AG04450 (cell line): ENCODE measurements at places on chromosomes 4 and X.

DNA sequence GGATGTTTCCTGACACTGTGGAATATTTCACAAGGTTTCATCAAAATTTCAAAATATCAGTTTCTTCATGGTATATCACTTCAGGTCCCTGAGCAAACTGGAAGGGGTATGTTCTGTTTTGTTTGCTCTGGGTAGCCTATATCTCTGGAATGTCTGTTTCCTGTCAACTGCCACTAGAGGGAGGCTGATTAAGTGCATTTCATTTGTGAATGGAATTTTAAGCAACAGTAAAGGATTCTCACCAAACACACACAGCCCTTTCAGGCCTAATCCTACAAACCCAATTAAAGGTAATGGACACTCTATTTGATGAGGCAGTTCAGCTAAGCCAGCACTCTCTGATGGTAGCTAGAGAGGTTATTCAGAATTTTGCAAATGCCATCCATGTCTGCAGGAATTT, 307.1 kb downstream of the TEX13A start:
- no peak for DNase-seq

DNA sequence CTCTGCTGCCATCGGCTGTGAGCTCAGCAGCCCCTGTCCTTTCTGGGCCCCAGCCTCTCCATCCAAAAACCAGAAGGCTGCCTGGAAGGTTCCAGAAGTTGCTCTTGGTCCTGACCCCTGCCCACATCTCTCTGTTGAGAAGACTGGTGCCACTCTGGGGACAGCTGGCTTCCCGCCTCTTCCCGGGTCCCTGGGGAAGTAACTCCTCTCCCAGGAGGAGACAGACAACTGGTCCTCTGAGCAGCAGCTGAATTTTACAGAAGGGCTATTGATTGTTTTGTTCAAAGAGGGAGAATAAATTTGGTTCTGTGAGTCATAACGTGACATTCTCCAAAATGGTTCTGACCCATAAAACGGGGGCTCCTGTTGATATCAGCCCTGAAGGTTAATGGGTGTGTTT, 61.2 kb downstream of the TRMT44 start:
- DNase-seq = no peak

DNA sequence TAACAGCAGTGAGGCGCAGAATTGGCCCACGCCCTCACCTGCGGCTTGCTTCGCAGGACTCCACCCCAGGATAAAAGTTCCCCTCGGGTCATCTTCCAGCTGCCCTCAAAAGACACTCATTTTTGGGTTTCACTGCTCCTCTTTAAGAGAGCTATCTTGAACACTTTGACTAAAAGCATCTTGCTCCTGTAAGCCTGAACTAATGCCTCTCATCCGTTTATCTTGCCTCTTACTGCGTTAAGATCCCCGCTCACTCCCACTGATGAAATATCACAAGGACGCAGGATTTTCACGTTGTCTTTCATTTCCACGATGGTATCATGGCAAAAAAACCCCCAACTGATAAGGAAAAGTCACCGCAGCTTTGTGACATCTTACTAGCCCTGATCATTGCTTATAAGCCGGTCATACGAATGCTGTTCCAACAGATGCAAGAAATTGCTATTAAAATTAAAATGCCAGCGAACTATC, 591 bp upstream of the ACSL4 start:
- DNase-seq = no peak

GRCh38 chrX:114787061-114787460, 203.2 kb downstream of the HTR2C start:
- DNase-seq = no peak

- DNase-seq = peak; percentile 38
These were observed 141.4 kb downstream of the PTTG2 start for GRCh38 chr4:38101563-38101962.

DNA sequence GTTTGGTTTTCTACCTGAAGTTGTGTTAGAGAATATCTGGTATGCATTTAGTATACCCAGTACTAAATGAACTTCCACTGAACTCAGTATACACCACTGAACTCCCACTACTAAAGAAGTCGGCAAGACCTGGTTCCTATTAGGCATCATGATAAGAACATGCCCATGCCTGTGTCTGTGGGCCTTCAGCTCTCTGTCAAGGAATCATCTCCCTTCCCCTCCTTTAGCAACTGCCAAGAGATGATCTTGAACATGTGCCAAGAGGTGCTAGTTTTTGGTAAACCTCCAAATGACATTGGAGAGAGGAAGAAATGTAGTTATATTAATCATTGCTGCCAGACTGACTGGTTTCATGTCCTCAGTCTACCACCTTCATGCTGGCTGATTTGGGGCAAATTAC, 113.2 kb downstream of the ATP10D start:
- no peak for DNase-seq

GRCh38 chr4:155907556-155907955, 4.1 kb downstream of the TDO2 start:
- no peak for DNase-seq

- DNase-seq = no peak
These were observed 879 bp downstream of the SH2D1A start for GRCh38 chrX:124347242-124347641.

- no peak for DNase-seq
These were observed 28.8 kb downstream of the ATP8A1 start for GRCh38 chr4:42627885-42628646.

- DNase-seq = no peak
These were observed 40.5 kb downstream of the TMEM131L start for GRCh38 chr4:153506341-153507309.

DNA sequence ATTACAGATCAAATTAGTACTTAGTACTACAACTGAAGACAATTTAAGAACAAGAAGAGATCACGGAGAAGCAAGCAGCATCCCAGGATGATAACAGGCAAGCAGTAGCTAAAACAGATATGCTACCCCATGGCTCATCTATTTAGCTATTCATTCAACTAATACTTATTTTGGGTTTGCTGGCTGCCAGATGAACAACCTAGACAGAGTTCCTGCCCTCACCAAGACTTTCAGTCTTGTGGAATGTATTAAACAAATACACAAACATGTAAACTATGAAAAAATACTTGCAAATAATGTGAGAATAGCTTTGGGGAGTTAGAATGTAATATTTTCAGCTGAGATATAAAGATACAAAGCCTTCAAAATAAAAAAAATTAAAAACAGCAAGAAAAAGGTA, 2.4 kb upstream of the CORIN start:
- no peak for DNase-seq

DNA sequence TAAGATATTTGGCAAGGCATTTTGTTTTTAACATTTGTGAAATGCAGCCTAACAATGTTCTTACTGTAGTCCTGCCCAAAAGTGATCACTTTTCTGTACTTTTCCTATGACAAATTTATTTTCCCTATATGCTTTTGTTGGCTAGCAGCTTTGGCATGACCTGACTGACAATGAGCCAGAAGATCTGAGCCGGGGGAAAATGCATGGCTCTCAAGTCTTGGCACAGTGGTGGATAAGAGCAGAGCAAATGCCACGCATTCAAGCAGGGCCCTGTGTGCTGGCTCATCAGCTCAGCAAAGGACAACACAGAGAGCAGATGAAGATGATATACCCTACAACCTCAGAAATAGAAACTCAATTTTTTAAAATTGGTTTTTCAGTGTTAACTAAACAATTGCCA, 187.3 kb downstream of the ANAPC10 start:
- DNase-seq = no peak

DNA sequence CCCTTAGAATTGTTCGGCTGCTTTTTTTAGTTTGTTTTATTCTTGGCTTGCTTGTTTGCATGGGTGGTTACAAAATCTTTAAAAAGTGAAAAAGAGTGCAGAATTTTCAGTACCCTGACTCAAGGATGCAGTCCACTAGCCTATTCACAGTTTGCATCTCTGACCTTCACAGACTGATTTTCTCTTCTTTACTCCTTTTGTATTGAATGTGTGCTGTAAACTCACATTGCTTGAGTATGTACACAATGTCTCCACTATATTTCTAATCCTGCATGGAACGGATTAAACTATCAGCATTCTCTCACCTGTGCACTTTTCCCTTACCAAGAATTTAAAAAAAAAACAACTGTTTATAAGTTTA, 22.2 kb upstream of the GPM6A start:
- DNase-seq = no peak

DNA sequence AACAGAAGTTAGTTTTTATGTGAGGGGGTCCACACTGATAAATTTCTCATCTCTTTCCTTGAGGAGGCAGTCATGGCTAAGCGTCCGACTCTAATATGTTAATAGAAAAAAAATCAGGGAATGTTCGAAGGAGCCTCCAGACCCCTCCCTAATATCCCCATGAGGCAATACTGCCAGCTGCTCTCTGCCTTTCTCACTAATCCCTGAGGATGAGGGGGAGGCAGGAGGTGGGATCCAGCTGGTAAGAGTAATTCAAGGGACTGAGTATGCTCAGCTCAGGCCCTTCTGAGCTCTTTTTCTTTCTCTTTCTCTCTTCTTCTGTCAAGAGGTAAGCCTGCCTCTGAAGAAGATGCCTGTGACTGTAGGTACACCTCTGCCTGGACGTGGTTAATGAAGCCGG, 51.7 kb downstream of the PIR start:
- DNase-seq = no peak

GRCh38 chrX:7286168-7286837, 138.3 kb upstream of the PUDP start:
- DNase-seq = no peak

GRCh38 chrX:1463581-1463980, 10.9 kb upstream of the ASMTL start:
- DNase-seq = no peak

DNA sequence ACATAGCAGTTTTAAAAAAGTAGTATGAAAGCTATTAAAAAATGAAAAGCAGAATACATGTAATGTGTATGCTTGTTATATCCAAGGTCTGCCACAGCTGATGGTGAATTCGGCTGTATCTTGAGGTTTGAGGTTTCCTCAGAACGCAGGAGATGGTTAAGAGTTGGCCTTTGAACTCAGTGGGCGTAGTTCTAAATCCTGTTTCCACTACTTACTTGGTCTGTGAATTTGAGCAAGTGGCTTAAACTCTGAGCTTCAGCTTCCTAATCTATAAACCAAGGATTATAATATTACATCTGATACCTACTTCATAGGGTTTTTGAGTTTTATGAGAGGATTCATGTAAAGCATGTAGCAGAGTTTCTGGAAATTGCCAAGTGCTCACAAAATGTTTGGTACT, 125.2 kb downstream of the STIM2 start:
- DNase-seq = no peak

- DNase-seq = peak; percentile 50
These were observed 88.2 kb upstream of the TNIP3 start for GRCh38 chr4:121252224-121252806.

DNA sequence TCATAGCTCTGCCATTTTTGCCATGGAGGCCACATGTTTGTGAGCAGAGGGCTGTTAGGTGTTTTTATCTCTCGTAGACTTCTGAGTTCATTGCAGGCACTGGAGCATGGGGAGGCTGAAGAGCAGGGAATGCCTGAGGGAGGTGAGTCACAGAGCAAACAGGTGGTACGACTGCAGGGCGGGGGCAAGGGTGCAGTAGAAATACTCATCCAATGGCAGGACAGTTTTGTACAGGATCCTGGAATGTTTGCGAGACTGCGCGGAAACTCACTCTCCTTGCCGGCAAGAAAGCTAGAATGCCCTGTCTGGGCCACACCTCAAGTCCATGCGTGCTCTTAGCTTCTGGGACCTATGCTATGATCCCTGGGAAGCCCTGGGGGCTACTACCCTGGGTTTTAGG, 20.0 kb upstream of the VCX2 start:
- DNase-seq = no peak

- DNase-seq = no peak
These were observed 67.4 kb downstream of the LARP7 start for GRCh38 chr4:112704322-112704721.

- no peak for DNase-seq
These were observed 62.3 kb downstream of the LNX1 start for GRCh38 chr4:53529025-53529424.

DNA sequence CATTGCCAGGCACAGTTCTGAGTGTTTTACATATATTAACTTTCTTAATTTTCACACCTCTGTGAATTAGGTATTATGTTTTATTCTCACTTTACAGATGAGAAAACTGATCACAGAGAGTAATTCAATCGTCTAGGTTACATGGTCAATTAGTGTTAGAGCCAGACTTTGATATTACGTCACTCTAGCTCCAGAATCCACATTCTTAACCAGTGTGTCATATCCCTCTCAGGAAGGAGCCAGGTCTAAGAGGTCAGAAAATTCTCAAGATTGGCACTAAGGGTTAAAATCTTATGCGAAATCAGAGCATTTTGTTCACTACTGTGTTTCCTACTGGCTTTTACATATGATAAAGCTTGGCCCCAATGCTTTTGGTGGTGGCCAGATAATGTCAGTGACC, 7.4 kb downstream of the DMP1 start:
- DNase-seq = no peak

DNA sequence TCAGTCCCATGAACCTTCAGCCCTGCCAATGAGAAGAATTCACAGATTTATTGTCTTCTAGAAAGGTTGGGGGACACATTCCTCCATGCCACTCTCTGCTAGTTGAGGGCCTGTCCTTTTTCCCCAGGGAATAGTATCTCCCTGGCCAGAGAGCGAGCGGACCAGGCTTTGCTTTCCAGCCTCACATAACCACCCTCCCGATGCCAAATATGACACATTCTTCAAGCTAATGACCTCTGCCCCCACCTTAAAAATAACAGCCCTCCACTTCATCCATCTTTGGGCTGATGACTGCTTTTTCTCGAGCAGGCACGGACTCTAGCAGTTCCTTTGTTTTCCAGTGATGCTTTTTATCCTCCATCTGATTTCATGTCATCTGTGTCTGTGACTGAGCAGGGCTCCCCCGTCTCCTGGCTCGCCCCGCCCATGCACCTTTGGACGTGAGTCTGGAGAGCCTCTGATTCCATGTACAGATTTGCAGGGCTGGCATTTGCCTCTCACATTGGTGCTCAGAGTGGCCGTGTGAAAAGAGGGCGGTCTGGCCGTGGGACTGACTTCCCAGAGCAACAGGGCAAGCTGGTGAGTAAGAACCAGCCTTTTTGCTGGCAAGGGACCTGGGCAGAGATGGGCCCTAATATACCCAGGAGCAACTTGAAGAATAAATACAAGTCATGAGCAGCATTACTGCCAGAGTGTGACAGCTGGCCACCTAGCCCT, 279.8 kb downstream of the BCOR start:
- DNase-seq = no peak

DNA sequence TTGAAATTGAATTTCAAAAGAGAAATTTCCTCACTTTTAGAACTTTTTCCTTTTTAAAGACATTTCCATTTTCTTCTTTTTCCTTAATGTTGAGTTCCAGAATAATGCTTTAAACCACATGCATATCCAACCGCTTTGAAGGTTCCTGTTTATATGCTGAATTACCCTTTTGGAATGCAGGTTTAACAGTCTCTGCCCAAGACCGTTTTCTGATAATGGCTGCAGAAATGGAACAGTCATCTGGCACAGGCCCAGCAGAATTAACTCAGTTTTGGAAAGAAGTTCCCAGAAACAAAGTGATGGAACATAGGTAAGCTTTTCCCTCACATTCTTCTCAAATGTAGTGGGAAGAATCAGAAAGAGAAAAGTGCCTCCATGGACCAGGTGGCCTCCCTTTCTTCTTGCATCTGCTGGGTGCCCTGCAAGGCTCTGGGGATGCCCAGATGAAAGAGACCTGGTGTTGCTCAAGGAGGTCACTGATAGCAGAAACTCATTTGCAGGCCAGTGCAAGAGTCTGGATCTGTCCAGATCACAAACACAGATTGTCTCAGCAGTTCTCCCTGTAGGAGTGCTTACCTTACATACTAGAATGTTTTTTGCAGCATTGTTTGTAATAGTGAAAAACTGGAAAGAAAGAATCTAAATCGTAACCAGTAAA, 42.9 kb downstream of the MOSPD2 start:
- DNase-seq = peak; percentile 39
